GM12878 (cell line): ENCODE measurements at places on chromosomes 2 and 18. TPM values are rescaled to one million over a fixed set of nuclear protein-coding genes. Genes with fewer than 3 reads are reported as not detected.

CFAP221 gene
- total RNA-seq = not detected in 2 replicates

- no peak overlapping the region for H3K27ac ChIP-seq
- no peaks in the 10 kb centered on the region for H3K4me1 ChIP-seq
- no peak for DNase-seq
- no peaks in the 10 kb centered on the region for H3K27me3 ChIP-seq
- no peak overlapping the region for H3K4me3 ChIP-seq
Measured at GRCh38 chr2:119826370-119826961, 66.7 kb downstream of the PTPN4 start.

CAPN13 gene
- total RNA-seq = not detected in 2 replicates

DNA sequence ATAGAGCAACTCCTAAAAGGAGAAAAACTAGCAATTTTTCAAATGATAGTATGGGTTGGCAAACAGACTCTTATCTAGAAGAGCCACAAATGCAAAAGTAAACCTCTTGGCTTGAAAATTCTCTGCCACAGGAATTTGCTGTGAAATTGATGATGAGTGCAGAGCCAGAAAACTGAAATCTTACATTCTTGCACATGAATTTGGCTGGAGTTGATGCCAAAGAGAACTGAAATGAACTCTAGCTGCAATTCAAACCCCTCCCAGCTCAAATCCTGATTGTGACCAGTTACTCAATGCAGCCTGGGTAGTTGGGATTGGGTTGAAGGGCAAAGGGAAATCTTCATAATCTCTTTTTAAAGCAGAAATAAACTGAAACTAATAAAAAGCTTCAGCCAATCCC is 266.6 kb downstream of the PDE11A start:
- H3K4me3 ChIP-seq = no peak overlapping the region
- no peaks in the 10 kb centered on the region for H3K4me1 ChIP-seq
- no peak for DNase-seq
- H3K27ac ChIP-seq = no peak overlapping the region
- no peaks in the 10 kb centered on the region for H3K27me3 ChIP-seq

FAM161A gene
- 6.9 and 7.0 TPM in 2 replicates for total RNA-seq

CCDC102B gene
- 2.7 and 2.8 TPM in 2 replicates for total RNA-seq

SNX17 gene
- 101 and 107 TPM in 2 replicates for total RNA-seq

GATA6 gene
- 0.05 TPM in 2 replicates for total RNA-seq

DNA sequence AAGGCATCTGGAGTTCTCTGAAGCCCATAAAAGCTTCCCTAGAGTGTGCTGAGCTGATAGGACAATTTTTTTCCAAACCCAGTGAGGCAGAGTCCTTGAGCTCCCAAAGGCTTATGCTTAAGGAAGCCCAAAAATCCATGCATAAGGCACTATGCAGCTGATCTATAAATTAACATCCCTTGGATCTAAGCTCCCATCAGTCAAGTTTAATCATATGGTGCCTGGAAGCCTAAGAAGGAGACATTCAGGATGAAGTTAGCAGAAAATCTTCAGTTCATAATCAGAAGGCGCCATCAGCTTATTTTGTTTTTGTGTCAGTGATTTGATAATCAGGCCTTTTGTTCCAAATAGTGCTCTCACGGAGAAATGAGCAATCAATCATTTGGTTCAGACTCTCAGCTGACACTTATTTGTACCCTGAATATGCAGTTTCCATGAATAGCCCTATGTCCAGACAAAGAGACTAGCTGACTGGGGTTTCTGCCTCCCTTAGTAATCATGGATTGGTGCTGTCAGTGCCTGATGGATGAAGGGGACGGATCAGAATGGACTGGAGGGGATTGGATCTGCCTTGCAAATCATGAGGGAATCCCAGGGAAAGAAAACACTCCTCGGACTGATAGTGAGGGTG is 464.8 kb upstream of the RGPD4 start:
- H3K27me3 ChIP-seq = no peaks in the 10 kb centered on the region
- H3K36me3 ChIP-seq = no peaks in the 10 kb centered on the region
- DNase-seq = no peak
- no peak overlapping the region for H3K4me3 ChIP-seq
- H3K4me1 ChIP-seq = no peaks in the 10 kb centered on the region
